Ammon's horn (tissue), 1 donor: ENCODE measurements at places on chromosomes 2 and 18.

DNA sequence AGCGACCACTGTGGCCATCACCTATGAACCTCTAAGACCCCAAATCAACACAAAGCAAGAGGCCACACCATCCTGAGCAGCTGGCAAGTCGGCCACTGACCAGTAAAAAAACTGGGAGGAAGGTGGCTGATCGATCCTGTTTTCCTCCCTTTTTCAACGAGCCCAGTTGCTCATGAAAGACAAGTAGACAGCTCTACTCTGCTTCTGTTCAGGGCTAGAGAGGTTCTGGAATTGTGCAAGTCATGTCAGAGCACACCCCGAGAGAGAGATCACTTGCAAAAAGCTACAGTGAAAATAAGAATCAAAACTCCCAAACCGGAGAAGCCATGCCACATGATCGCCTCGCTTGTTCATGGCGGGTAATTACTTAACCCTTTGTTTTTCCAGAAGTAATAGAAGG is 34.6 kb downstream of the ZNF516 start:
- no peak for DNase-seq

- no peak for DNase-seq
Measured at GRCh38 chr2:43115881-43116280, 110.5 kb downstream of the ZFP36L2 start.

- peak; percentile 88 for DNase-seq
Measured at GRCh38 chr2:101831351-101831865, 133.9 kb downstream of the MAP4K4 start.

GRCh38 chr2:20439193-20439475 is 7.7 kb upstream of the RHOB start:
- no peak for DNase-seq

DNA sequence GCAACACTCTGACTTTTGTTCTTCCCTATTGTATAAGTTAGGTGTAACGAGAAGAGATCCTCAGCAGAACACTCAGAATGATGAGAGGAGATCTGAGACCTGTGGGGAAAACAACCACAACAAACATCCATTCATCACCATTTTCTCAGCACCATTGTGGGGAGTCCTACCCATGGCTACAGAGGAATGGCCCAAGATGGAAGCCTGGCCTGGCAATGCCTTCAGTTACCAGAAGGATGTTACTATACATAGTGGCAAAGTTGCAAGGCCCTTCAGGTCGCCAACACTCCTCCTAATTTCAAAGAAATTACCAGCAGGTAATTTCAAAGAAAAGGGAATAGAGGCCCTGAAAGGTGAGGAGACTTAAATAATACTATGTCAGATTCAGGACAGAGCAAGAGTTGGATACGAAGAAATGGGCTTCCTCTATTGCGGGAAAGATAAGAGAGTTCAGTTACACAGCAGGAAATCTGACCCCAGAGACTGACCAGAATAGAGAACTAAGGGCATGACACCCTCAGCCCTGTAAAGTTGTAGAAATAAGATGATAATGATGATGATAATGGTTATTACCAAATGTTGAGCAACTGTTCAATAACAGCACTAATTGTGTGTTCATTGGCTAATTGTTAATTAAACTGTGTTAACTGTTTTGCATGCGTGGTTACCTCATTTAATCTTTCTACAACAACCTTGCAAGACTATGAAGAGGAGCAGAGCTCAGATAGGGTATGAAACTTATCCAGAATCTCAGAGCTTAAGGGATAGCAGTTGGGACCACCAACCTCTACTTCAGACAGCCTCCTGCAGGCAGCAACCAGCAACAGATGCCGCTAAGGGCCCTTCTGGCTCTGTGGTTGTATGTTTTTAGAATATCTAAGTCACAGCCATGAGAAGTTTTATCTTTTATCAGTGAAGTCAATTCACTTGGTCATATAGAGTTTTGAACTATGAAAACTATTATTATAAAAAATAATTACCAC is 37.5 kb downstream of the DHRS9 start:
- no peak for DNase-seq
